ENCODE measurements at places on chromosomes 5 and 9.
A peak's percentile ranks its signal among the peaks of the same experiment; 100 is the strongest.

GRCh38 chr9:89807682-89808075, 202.9 kb downstream of the GADD45G start:
- DNase-seq: no peak

DNA sequence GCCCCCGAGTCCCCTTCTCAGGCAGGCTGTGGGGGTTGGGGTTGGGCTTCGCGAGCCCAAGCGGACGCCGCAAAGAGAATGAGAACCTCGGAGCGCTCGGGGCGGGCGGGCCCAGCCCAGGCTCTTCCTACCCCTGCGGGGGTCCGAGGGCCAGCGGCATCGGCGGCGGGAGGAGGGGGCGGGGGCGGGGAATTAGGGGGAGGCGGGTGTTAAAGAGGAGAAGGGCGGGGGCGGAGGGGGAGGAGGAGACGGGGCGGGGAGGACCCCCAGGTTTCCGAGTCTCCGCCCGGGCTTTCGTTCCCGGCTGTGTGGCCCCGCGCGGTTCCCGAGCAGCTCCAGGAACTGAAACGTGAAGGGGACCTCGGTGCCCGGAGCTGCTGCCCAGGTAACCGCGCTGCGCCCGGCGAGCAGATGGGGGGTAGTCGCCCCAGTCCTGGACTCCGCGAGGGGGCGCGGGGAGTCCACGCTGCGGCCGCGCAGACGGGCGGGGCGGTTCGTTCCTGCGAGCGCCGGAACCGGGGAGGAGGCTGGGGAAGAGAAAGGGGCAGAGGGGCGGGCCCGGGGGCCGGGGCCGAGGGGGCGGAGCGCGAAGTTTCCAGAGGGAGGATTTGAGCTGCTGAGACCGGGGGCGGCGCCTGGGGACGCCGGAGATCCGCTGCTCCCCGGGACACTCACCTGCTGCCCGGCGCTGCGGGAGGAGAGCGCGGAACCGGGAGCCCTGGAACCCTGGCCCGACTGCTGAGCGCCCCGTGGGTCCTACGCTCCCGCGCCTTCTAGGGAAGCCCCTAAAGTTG, 38.4 kb upstream of the PLEKHG4B start:
- DNase-seq: peak; percentile 65

- no peak for DNase-seq
Observed at GRCh38 chr9:19231126-19231903, 822 bp downstream of the DENND4C start.

GRCh38 chr5:171629221-171629620, 156.4 kb upstream of the SMIM23 start:
- DNase-seq: no peak

DNA sequence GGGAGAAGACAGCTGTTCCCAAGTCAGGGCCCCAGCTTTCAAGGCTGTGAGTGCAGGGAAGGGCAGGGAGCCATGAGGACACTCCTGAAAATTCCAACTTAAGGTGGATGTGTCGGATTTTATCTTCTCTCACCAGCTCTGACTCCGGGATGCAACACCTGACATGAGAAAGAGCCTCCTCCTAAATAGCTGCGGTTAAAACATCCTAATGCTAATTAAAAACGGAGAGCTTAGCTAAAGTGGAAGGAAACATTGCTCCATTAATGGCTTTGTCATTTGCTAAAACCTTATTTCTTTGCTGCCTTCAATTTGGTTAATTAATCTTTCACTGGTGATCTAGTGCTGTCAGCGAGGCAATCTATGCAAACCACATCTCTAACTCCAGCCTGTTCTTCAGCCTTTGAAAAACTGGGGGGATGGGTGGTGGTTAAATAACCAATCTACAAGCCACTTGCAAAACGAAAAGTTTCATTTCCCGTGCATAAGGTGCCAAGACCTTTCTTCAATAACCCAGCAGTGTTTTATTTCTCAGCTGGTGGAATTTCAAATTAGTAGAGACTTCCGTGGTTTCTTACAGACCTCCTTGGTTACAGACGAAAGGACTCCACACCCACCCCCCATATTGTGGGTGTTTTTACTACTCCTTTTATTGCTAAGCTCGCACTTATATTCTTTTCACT, 379.6 kb downstream of the MLLT3 start:
- DNase-seq: peak; percentile 84

GRCh38 chr9:132673355-132673754, 3.1 kb downstream of the GTF3C4 start:
- DNase-seq: peak; percentile 53

GRCh38 chr9:83934569-83935275, 13.5 kb upstream of the KIF27 start:
- no peak for DNase-seq

DNA sequence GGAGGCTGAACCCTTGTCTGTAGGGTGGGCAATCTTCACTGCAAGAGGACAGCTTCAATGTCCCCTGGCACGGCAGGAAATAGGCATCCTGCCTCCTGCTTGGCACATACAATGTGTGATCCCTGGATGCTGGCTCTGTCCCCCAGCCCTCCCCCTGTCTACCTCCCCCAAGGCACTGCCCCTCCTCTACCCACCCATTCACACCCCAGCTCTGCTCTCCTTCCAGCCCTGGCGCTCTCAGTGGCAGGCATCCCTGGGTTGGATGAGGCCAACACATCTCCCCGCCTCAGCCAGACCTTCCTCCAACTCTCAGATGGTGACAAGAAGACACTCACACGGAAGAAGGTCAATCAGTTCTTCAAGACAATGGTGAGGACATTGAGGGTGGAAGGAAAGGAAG, 24.1 kb upstream of the FOXI1 start:
- DNase-seq: no peak

DNA sequence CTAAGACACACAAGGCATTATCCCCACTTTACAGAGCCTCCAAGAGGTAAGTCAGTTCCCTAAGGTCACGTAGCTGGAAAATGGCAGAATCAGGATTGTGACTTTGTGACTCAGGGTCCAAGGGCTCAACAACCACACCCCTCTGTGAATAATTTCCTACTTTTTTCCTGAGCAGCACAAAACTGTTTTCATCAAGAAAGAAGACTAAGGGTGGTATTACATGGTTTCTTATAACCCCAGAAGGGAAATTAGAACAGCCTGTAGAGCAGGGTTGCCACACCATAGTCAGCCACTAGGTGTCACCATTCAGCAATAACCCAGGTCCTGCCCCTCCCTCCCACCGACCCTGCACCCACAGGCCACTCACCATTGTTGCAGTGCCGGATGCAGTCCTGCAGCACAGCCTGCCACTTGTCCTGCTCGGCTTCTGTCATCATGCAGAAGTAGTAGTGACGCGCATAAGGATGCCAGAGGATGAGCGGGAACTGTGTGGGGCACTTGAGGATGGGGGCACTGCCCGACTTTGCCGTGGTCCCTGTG, 72.1 kb downstream of the LRSAM1 start:
- peak; percentile 37 for DNase-seq

DNA sequence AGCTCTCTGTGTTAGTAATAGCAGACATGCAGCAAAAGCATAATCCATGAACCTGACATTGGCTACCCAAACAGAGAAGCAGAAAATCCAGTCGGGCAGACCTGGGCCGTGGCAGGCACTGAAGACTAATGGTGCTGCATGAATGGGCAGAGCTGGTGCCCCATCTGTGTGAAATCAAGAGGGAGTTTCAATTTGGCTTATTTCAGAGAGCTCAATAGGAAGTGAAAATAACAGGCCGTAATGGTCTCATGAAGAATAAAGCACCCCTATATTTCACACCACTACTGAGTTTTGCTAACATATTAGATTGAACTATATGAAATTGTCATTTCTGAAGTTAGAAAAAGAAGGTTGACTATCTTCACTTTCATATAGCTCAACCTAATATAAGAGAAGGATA, 149.7 kb downstream of the ENC1 start:
- DNase-seq: no peak

DNA sequence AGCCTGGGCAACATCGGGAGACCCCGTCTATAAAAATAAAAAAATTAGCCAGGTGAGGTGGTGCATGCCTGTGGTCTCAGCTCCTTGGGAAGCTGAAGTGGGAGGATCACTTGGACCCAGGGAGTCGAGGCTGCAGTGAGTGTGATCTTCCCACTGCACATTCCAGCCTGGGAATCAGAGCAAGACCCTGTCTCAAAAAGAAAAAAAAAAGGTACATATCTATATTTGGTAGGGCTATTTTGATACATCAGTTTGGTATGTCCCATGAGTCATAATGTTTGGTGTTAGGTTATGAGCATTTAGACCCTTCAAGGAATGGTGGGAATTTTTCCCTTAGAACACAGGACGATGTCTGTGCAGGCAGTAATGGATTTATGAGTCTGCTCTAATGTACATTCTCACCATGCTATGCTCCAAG, 55.3 kb upstream of the POU4F3 start:
- no peak for DNase-seq

DNA sequence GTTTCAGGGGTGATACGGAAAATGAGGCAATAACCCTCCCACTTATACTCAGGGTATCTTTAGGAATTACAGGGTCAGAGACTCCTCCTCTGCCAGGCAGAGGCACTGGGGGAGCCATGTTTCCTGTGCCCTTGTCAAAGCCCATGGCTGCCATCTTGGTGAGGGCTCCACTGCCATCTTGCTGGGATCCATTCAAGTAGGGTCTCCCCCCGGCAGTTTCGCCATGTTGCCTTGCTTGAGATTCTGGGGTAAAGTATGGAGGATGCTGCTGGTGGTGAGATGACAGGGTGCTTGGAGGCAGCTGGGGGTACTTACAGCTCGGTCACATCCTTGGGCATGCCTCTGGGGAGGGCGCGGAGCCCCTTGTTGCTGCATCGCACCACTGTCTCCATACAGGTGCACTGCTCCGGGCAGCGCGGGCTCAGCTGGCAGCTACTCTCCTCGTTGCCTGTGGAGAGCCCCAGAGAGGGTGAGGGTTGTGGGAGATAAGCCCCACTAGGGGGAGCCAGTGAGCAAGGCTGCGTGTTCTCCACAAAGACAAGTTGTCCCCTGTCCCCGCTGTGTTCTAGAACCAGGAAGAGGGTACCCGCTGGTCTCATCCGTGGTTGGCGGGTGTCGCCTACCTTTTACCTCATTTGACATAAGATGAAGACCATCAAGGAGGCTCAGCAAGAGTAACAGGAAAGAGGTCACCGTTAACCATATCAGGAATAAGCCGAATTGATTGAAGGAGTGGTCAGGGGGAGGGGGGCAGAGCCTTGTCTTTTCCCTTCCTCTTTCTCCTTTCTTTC, 169.0 kb upstream of the PANK3 start:
- DNase-seq: peak; percentile 66

- no peak for DNase-seq
Observed at GRCh38 chr9:111924281-111924680, 27.7 kb downstream of the UGCG start.

DNA sequence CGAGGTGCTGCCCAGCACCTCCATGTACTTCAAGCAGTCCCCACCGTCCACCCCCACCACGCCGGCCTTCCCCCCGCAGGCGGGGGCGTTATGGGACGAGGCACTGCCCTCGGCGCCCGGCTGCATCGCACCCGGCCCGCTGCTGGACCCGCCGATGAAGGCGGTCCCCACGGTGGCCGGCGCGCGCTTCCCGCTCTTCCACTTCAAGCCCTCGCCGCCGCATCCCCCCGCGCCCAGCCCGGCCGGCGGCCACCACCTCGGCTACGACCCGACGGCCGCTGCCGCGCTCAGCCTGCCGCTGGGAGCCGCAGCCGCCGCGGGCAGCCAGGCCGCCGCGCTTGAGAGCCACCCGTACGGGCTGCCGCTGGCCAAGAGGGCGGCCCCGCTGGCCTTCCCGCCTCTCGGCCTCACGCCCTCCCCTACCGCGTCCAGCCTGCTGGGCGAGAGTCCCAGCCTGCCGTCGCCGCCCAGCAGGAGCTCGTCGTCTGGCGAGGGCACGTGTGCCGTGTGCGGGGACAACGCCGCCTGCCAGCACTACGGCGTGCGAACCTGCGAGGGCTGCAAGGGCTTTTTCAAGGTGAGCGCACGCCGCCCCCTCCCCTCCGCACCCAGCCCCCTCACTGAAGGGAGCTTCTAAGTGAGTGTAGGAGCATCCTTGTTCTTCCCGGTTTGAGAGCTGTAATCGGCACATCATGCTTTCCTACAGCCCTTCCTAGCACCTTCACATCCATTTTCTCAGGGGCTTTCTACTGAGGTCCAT, 6.9 kb downstream of the NR4A3 start:
- no peak for DNase-seq

DNA sequence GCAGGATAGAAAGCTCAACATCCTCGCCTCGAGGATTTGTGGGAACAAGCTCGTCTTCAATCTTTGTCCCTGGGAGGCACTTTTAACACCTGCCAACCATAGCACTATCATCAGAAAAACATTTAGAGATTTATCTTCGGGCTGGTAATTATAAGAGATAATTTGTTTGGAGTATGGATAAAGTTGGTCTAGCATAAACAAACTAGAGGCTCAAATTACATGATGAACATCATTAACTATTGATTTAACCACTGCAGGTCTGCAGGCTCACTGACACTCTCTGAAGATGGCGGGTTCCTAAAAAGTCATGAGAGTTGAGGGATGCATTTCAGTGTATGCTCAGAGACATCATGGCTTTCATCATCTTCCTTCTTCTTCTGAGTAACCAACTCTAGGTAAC, 25.8 kb upstream of the PCA3 start:
- no peak for DNase-seq

DNA sequence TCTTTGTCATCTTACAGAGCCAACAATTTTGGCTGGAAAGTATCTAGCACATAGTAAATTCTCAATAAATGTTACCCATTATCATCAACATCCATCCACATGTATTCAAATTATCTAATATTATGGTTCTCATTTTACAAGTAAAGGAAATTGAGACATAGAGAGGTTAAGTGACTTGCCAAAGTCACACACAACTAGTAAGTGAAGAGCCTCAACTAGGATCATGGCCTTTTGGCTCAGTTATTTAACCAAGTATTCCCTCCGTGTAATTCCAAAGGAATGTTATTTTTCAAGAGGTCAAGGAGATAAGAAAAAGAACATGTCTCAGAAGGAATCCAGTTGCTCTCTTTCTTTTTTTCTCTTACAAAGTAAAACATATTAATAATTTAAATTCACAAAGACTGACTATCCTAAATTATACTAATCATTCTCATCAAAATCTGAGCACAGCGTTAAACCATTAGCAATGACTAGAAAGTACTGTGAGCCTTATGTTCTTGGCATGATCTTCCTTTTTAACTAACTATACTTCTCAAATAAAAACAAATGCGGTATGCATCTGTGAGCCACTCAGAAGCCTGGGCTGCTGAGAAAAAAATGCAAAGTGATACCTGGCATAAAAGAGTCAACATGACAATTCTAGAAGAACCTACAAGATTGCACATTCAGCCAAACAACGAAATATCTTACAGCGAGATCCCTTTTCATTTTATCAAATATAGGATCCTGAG, 350.9 kb downstream of the GLIS3 start:
- DNase-seq: no peak

GRCh38 chr9:35910613-35911359, 1.5 kb downstream of the SPAAR start:
- DNase-seq: peak; percentile 56
